Gastroesophageal sphincter (tissue), 4 donors: ENCODE measurements at places on chromosomes 5 and 9. TPM values are rescaled to one million over a fixed set of nuclear protein-coding genes. Genes with fewer than 3 reads are reported as not detected.

DNA sequence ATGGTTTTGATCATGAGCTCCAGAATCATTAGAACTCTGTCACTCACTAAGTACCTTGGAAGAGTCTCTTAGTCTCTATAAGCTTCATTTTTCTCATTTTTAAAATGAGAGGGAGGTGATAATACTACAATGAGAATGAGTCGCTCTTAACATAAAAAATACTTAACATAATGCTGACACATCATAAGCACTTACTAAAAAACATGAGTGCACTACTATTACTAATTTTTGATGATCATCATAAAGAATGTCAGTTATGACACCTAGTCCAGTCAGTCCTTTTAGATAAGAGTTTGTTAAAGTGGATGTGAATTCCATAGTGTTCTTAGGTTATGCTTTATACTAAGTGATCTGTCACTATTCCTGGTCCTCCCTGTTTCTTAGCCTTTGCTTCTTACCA, 200.4 kb upstream of the SLC24A2 start:
- ATAC-seq, result no peak

- ATAC-seq, result no peak
Observed at GRCh38 chr9:134252084-134252830, 74.0 kb upstream of the RXRA start.

GRCh38 chr9:99039505-99040182, 65.3 kb upstream of the TGFBR1 start:
- no peak for ATAC-seq

- no peak for ATAC-seq
Observed at GRCh38 chr9:114169952-114170770, 14.8 kb downstream of the COL27A1 start.

DNA sequence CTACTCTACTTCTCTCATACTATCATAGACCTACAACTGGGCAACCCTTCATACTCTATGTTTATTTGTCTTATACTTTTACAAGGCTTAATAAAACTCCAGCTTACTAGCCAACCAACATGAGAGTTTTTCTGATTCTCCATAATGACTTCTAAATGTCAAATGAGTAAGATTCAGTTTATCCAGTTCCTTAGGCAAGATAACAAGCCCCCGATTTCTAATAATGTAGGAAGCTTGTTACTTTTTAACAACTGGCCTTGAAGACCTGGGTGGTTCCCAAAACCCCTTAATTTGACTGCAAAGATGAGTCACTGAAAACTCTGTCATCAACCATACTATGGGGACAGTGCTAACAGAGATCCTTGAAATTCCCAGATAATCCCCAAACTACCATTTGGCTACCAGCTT, 294.6 kb upstream of the ACTBL2 start:
- no peak for ATAC-seq

- ATAC-seq, result no peak
Observed at GRCh38 chr9:104658496-104659195, 35.7 kb upstream of the OR13D1 start.

DNA sequence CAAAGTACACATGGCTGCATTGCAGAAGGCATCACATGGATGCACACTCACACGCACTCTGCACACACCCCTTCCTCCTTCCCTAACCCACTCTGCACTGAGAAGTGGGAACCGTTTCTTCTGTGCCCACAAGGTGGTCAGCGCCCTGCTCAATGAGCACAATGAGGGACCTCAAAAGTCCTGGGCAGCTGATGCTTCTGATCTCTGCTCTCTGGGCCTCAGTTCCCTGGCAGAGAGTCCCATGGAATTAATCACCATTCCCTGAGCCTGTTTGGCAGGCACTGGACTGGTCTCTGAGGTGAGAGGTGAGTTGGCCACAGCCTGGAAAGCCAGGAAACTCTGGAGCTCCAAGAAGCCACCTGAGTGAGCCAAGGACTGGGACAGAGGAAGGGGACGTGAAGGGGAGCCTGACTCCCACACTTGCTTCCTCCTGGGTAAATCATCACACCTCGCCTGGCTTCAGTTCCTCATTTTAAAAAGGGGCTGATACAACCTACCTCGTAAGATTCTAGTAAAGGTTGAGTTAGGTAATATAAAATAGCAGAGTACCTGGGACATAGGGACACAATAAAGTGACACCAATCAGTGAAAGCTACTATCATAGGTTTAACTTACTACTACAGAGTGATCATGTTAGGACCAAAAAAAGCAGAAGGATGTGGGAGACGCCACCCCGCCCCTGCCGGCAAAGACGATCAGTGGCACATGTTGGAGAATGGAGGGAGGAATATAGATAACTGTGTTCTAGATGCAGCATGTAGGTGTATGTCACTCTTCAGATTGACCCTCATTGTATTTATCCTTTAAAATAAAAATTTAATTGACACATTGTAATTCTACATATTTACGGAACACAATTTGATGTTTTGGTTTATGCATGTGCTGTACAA, 21.1 kb upstream of the IGFBPL1 start:
- no peak for ATAC-seq

GRCh38 chr5:78793907-78794662, 145.5 kb upstream of the LHFPL2 start:
- ATAC-seq, result no peak

The SFXN1 gene
- total RNA-seq, result 26.1 TPM

The LHX6 gene
- total RNA-seq, result 2.2 TPM

The IFNA13 gene
- not detected for total RNA-seq

DNA sequence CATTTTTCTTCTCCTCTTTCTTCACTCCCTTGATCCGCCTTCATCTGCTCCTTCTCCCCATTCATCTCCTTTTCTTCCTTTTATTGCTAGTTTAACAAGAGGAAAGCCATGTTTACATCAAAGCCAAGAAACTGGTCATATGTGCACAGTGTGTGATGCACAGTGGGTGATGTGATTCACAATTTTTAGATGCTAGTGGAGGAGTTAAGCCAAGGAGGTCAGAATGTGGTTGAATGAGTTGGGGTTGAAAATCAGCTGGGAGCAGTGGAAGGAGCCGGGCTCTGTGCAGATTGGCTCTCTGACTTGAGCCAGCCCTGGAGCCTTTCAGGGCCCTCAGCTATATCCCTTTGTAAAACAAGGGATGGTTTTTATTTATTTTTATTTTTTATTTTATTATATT, 7.3 kb downstream of the ACER2 start:
- ATAC-seq, result no peak

DNA sequence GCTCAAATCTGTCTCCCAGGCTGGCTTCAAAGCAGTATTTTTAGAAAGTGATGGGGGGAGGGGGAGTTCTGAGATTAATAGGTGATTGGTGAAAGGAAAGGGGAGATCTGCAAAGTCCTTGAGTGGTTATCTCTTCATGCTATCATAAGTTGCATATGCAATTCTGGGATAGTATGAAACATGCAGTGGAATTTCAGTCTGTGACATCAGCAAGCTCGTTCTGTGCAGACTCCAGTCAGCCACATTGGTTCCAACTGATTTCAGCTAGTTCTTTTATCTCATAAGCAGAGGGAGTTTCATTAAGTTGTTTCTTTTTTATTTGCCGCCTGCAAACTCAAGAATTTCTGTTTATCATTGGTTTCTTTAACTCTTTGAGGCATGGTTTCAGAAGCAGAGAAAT, 180.5 kb upstream of the SH3GL2 start:
- ATAC-seq, result no peak

DNA sequence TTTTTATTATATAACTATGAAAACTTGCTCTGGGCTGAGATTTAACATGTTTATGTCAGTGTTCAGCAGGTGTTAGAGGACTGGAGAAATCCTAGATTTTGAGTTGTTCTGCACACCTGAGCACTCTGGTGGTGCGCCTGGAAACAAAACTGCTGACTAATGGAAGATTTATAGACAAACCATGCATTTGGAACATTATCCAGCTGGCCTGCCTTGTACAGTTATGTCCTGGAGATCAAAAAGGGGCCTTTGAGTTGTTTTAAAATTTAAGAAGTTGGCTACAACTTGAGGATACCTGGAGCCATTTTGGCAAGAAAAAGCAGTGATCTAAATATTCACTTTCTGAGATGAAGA, 5.7 kb upstream of the ARHGEF28 start:
- no peak for ATAC-seq

DNA sequence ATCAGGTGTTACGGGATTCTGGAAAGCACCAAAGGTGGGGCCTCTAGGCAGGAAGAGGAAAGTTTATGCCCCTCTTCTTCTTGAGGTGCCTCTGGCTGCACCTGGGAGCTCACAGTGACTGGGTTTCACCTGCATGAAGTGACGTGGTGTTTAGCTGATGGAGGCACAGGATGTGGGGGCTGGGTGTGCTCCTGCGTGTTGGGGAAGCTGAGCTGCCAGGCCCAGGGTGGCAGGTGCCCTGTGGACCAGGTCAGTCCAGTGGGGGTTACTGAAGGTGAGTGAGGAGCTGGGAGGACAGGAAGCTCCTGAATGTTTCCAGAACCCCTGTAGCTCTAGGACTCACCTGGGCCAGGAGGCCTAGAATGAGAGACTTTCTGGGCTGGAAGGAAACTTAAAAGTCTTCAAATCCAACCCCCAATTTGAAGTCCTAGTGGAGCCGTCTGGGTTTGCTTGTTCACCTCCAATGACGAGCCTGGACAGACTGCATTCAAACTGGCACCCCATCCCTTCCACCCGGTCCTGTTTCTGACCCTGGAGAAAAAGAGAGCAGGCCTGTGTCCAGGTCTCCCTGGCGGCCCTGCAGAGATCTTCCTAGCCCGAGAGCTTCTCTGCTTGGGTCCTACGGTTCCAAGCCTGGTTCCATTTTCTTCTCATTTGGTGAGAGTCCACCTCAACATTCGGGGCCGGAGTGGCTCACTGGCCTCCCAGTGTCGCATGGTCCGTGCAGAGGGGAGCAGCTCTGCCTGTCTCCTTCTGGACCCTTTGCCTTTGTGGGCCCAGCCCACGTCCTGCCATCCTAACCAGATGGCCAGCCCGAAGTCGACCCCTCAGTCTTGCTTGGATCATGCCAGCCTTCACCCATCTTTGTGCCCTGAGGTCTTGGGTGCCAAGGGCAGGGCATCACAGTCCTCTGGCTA, 22.3 kb downstream of the TRAF1 start:
- ATAC-seq, result no peak

The PCDHB10 gene
- total RNA-seq, result 6.4 TPM

GRCh38 chr9:18976221-18976708, 56.7 kb downstream of the SAXO1 start:
- ATAC-seq, result no peak

DNA sequence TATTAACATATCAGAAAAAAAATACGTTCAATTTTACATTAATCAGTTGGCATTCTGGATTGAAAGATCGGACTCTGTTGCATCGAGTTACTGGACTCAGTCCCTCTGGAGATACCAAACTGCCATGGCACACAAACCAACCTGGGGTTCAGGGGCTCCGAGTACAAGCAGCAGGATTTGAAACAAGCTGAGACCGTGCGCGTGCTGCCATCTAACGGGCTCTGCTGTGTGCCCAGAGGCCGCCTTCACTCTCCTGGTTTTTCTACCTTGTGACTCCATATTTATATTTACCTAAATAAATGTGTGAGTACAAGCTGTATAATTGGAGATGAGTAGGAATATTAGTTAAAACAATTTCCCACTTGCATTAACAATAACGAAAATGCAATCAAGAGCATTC, 48.2 kb downstream of the ANXA1 start:
- ATAC-seq, result no peak

The SLC1A3 gene
- total RNA-seq, result 24.6 TPM

The SLC36A2 gene
- total RNA-seq, result not detected

- no peak for ATAC-seq
Observed at GRCh38 chr5:125272357-125272756, 525.9 kb upstream of the ZNF608 start.

DNA sequence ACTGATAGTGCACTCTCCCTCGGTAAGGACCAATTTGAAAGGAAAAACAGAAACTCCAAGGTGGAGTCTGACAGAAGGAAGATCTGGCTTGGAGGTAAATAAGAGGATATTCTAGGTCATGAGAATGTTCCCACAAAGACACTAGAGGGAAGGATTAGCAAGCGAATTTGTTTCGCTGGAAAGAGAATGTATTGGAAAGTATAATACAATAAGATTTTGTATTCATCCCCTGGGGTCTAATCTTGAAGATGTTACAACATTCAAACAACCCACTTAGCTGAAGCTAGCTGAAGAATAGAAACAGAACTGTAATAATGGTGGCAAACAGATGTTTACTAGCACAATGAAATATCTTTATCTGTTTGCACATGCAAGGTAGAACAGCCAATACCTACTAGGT, 158.7 kb downstream of the GNAQ start:
- ATAC-seq, result no peak

The TPM2 gene
- 13,568 TPM for total RNA-seq

DNA sequence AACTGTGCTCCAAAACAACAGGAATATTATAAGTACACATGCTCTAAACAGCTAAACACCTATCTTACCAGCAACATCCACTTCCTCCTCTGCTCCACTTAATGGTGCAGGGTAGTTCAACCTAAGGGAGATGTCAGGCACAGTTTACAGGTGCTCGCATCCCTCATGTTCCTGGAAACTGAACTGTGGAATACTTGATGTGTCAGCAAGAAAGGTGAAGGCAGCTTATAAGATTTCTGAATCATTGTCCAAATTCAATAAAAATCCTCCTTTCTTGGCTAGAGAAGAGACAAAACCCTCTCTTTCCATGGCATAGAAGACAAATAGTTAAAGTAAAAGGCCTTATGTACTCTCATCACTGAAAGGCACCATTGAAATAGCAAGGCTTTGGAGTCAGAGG, 272.2 kb downstream of the FBXL7 start:
- ATAC-seq, result no peak

GRCh38 chr9:27260789-27261516, 36.0 kb downstream of the EQTN start:
- ATAC-seq, result no peak

DNA sequence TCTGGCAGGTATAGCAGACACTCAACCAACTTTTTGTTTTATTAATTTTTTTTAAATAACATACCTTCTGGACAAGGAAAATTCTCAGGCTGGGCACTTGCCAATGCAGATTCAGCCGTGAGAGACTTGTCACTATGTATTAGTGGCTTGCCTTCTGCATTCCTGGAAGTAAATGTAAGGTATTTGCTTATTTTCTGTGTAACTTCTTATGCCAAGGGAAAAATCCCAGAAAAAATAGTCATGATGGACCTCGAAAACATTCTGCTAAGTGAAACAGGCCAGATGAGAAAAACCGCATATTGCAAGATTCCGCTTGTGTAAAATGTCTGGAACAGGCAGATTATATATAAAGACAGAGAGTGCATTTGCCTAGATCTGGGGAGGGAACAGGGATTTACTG, 260.3 kb upstream of the DAPK1 start:
- ATAC-seq, result no peak

GRCh38 chr9:137286975-137287383, 9.5 kb downstream of the TOR4A start:
- peak; percentile 60 for ATAC-seq

GRCh38 chr5:175861337-175862130, 9.8 kb upstream of the CPLX2 start:
- ATAC-seq, result no peak

- ATAC-seq, result no peak
Observed at GRCh38 chr5:23260621-23261020, 246.8 kb upstream of the PRDM9 start.
